ENCODE measurements at places on chromosomes 4 and X.

DNA sequence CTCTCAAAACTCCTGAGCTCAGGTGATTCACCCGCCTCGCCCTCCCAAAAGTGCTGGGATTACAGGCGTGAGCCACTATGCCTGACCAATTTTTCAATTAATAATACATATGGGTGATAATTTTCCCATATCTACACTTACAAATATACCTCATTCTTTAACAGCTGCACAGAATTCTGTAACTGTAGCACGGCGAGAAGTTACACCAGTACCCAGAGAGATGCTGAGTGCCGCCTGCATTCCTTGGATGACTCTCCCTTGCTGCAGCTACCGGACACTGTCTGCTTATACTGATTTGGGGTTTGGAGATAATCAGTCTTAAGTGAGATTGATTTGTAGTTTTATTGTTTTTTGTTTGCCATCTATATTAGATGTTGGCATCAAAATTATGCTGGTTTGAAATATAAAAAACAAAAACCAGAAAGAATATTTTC is 5.8 kb downstream of the TIFA start:
- DNase-seq = no peak

GRCh38 chr4:39664828-39665731 is 26.4 kb upstream of the SMIM14 start:
- no peak for DNase-seq

DNA sequence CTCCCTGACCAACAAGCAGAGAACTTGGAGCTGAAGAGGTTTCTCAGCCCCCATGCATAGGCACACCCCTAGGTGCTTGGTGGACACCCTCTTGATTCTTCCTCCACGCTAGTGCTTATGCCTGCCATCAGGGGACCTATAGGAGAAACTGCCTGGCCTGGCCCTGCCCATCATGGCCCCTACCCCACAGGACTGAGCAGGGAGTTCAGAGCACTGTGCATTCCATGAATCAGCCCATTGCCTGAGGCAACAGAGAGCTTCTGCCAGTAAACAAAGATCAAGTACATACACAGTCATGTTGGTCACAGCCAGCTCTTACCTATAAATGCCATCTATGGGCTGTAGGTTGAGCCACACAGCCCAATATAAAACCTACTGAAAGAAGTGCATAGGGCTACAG is 99.1 kb upstream of the EDNRA start:
- DNase-seq = no peak

DNA sequence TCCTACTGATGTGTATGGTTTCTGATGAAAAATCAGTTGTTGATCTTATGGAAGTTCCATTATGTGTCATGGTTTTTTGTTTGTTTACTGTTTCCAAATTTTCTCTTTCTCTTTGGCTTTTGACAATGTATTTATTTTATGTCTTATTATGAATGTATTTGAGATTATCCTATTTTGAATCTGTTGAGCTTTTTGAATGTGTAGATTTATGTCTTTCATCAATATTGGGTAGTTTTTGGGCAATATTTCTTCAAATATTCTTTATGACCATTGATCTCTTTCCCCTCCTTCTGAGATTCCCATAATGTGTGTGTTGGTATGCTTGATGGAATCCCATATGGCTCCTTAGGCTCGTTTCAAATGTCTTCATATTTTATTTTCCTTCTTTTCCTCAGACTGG is 80.5 kb upstream of the FAM47C start:
- no peak for DNase-seq

DNA sequence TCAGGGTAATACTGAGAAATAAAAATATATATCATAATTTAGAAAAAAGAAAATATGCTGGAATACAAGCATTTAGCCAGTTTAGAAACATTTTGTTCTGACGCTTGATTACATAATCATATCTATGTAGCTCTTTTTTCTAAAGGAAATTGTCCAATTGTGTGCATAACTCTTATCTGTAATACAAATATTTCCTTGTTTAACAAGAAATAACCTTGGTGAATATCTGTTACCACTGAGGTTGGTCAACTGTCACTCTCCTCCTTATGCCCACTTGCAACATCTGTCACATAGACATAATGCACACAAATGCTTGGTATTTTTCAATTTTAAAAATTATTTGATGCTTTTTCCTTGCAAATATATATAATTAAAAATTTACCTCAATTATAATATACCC is 609.7 kb downstream of the TLL1 start:
- no peak for DNase-seq

DNA sequence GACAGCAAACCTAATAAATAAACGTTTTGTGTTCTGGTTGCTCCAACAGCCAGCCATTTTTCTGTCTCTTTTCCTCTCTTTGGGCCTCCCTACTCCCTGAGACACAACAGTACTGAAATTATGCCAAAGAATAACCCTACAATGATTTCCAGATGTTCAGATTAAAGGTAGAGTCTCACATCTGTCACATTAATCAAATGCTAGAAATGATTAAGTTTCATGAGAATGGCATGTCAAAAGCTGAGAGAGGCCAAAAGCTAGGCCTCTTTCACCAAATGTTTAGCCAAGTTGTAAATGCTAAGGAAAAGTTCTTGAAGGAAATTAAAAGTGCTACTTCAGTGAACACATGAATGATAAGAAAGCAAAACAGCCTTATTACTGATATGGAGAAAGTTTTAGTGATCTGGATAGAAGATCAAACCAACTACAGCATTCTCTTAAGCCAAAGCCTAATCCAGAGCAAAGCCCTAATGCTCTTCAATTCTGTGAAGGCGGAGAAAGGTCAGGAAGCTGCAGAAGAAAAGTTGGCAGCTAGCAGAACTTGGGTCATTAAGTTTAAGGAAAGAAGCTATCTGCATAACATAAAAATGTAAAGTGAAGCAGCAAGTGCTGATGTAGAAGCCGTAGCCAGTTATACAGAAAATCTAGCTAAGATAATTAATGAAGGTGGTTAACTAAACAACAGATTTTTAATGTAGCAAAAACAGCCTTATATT is 182.1 kb upstream of the NUDT6 start:
- no peak for DNase-seq

DNA sequence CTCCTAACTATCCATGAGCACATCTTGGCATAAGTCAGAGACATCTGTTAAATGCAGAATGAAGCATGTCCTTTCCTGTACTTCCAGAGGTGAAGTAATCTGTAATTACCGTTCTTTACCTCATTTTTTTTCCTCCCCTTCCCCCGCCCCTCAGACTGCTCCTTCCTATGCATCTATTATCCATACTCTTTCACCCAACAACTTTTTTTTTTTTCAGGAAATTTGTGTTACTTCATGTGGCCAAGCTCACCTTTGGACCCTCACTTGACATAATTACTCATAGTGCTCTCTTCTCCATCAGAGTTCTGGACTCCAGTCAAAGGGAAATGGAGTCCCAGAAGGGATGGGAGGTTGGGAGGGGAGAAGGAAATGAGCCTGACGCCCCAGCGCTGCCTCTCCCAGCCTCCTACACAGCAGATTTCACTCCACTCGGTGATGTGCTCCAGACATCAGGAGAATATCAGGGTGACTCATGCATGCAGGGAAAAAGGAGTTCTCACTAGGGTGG is 568.8 kb downstream of the STIM2 start:
- DNase-seq = no peak

DNA sequence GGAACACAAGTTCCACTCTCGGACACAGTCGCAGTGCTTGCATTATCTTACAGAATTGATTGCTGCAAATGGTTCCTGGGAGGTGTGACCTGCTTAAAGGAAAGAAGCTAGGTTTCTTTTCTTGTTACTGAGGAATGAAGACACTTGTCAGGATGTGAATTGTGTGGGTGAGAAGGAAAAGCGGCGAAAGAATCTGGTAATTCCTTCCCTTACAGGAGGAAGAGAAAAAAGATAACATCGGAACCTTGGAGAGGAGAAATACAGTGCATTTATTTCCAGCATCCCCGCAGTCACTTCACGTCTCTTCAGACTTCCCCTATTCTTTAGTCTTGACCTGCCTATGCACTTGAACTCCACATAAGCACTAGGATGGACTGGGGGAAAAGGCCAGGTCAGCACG is 389 bp upstream of the CCSER1 start:
- DNase-seq = no peak

- DNase-seq = no peak
Observed at GRCh38 chr4:92658318-92658717, 354.6 kb downstream of the GRID2 start.

- no peak for DNase-seq
Observed at GRCh38 chr4:80434238-80434637, 98.7 kb downstream of the CFAP299 start.

DNA sequence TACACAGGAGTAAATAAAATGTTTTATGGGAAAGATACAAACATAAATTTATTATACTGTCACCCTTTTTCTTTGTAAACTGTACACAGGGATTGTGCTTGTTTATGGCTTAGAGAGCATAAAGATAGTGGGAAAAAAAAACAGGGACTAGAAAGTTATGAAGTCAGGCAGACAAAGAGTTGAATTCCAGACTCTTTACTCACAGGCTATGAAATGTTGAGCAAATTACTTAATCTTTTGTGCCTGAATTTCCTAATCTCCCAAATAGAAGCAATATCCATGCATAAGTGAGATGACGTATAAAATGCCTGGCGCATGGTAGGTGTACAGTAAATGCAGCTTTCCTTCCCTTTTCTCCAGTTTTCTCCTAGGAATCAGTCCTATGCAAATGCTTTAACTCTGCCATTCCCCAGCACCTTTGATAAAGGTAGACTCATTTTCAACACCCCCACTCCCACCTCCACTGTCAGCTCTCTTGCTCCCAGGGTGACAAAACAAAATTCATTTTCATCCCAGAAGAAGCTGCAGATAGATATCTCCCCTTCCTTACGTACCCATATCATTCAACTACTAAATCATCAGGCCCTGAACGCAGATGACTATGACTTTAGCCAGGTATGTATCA is 44.5 kb upstream of the BTC start:
- DNase-seq = no peak

DNA sequence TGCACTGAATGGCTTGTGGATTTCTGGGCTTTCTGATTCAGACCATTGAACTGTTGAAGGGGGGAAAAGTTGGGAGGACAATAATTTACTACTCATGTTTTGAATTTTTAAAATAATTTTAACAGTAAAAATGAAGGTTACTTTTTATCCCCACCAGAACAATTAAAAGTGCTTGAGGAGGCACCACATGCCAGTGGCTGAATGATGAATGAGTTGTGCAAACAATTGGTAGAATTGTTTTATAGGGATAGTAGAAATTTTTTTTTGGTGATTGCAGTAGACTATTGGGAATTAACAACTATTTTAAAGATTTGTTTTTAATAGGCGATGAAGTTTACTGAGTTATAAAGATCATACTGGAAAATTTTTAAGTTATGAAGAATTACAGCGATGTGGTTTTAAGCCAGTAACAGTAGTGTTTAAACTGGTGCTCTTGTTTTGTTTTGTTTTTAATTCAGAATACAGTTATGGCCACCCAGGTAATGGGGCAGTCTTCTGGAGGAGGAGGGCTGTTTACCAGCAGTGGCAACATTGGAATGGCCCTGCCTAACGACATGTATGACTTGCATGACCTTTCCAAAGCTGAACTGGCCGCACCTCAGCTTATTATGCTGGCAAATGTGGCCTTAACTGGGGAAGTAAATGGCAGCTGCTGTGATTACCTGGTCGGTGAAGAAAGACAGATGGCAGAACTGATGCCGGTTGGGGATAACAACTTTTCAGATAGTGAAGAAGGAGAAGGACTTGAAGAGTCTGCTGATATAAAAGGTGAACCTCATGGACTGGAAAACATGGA is 2.7 kb downstream of the REST start:
- DNase-seq = no peak

DNA sequence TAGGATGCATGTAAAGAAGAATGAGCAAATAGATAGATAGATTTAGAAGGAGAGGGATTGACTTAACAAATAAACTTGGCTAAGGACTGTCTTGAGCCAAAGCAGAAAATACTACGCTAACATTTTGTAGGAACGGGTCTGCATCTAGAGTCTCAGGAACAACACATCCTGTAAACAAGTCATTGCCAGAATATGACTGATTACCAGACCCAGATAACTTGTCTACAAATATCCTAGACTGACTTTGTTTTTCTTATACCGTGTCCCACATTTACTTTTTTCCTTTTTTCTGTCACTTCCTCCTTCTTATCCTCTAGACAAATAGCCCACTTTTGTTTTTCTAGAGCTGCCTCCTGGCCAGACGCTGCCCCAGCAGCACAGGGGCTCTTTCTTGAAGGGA is 393.6 kb downstream of the PDGFC start:
- no peak for DNase-seq

DNA sequence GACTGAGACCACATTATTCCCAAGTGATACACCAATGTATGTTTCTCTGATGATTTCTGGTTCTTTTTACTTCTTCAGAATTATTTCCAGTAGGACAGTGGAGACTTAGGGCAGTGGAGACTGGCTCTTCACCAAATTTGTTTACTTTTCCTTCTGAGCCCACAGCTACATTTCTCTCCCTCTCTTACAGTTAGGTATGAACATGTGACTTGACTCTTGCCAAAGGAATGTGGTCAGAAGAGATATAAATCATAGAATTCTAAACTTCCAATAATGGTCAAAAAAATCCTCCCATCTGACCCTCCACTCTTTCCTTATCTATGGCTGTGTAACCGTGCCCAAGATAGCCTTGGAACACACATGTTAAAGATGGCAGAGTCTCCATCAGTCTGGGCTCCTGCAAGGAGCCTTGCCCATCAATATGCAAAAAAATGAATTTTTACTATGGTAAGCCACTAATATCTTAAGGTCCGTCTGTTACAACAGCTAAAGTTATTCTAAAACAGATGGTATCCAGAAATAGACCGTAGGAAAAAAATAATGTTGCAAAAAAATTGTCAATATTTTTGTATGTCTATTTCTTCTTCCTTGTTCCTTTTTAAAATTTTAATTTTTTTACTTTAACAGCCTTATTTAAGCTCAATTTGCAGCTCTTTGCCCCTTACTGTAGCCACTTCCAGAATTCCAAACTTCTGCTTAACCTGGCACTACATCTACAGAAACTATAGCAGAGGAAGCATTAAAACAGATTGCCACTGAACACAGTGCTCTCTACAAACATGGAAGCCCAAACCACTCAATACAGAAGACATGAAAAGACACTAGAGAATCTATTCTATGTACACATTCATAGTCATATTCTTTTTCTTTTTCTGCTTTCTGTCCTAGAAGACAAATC is 260.7 kb downstream of the COL25A1 start:
- no peak for DNase-seq

DNA sequence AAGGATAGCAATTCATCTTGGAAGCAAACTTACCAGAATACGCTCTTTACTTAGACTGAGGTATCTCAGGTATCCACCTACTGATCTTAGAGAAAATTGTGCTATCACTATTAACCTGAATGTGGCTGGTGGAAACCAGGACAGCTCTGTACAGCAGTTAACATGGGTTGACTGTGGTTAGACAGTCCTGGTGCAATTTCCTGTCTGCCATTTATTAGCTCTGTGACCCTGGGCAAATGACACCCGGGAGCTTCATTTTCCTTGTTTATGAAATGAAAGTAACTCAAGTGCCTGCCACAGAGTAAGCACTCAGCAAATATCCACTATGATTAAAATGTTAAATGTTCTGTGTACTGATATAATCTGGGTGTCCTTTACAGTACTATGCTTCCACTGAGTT is 60.0 kb downstream of the SMC1A start:
- no peak for DNase-seq

DNA sequence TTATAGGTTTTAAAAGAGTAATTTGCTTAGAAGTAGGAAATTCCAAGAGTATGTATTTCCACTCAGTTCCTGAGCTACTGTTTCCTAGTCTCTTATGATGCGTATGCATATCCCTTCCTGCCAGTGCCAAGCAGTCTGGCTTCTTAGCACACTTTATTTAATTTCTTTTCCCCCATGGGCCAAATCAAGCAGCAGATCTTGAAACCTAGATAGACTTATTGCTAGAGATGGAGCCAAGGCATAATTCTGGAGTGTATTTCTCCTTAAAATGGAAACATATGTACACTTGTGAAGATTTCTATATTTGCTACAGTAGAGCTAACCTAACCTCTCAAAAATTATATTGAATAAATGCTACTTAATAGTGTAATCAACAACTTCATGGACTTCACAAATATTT is 2337.6 kb downstream of the PCDH7 start:
- DNase-seq = no peak
